ENCODE measurements at places on chromosomes 6 and 20.
A peak's percentile ranks its signal among the peaks of the same experiment; 100 is the strongest.

DNA sequence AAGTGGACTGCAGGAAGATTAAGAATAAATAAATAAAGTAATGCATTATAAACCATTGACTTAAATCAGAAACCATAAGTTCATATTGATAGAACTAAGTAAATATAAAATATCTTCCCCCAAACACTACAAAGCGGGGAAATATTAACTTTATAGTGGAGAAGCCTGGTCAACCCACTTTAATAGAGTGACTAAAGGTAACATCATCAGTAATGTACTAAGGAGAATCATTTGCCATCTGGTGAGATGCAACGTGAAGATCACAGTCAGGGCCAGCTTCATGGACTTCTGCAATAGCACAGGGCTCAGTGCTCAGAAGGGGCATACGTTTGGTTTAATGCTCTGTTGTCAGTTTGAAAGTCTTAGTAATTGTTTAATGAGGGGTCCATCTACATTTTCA, 58.8 kb upstream of the CD83 start:
- DNase-seq: no peak

- DNase-seq: peak; percentile 70
Observed at GRCh38 chr6:2891768-2892170, 11.3 kb downstream of the SERPINB9 start.

GRCh38 chr20:58145506-58146080, 82.9 kb downstream of the ANKRD60 start:
- no peak for DNase-seq

- peak; percentile 6 for DNase-seq
Observed at GRCh38 chr20:5822569-5822968, 72.4 kb downstream of the SHLD1 start.

DNA sequence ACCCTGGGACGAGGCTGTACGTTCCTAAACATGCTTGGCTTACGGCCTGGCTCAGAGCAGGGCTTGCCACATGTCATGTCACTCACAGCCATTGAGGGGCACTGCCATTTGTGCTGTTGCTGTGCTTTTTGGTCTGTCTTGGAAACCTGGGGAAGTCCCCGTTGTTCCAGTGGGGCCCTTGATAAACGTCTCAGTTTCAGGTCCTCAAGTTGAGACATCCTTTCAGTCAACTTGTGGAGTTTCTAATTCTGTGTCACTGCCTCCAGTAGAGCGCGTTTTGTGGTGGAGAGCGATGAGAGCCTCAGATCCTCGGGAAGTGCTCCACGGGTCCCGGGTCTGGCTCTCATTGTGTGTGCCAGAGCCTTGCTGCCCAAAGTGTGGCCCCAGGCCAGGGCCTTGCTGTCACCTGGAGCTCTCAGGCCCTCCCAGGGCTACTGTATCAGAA, 43.0 kb upstream of the CCR6 start:
- DNase-seq: peak; percentile 87

- peak; percentile 59 for DNase-seq
Observed at GRCh38 chr6:149566410-149567193, 427 bp downstream of the GINM1 start.

DNA sequence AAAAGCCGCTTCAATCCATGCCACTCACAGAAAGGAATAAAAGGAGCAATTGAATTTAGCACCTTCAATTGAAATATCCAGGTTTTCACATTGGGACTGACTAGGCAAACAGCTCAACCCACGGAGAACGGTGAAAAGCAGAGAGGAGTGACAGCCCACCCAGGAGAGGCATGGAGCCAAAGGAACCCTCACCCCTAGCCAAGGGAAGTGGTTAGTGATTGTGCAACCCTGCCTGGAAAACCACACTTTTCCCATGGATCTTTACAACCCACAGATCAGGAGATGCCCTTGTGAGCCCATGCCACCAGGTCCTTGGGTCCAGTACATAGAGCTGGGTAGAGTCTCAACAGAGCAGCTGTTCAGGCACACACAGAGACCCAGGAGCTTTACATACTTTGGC, 911.8 kb downstream of the EPHA7 start:
- DNase-seq: no peak

DNA sequence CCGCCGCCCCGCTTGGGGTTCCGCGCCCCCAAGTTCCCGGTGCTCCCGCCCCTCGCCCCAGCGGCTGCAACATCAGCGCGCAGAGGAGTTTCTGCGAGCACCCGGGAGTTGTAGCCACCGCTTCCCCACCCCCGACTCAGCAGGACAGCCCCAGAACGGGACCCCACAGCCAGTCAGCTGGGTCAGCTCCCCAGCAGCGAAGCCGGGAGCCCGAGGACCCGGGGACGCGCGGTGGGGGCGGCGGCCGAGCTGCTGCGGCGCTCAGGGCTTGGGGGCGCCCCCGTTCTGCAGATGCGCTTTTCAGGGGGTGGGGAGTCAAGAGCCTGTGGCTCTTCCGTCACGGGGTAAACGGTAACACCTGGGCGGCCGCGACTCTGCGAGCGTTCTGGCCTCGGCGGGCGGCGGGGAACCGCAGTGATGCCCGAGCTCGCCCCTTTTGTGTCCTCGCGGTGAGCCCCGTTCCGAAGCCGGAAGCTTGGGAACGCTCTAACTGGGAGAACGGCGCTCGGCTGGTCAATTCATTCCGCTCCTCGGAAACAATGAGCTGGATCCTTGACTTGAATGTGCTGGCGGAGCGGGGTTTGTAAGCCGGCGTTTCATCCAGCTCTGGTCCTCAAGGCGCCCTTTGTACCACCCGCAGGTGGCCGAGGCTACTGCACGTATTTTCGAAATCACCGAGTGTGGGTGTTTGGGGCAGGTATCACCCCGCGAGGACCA, 774 bp downstream of the PLEKHG1 start:
- peak; percentile 96 for DNase-seq

GRCh38 chr6:15153191-15153590, 92.7 kb upstream of the JARID2 start:
- no peak for DNase-seq

GRCh38 chr20:22403632-22404361, 180.6 kb downstream of the FOXA2 start:
- peak; percentile 9 for DNase-seq

DNA sequence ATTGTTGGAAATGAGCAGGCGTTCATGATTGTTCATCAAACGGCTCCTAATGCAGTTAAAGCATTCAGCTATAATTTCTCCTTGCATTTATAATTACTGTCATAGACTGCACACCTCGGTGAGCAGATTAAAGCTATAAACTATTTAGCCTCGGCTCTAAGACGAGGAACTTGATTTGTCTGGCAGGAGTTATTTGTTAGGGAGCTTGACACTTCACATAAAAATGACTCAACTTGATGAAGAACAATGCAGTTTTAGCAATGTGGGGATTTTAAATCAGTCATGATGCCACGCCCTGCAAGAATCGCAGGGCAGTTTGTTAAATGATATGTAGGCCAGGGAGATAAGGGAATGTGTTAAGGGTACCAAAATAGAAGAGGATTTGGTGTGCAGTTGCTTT, 290.2 kb downstream of the TSHZ2 start:
- DNase-seq: no peak

All from naive B cell (primary cell).